ENCODE measurements at places on chromosomes 7 and 10.
A peak's percentile ranks its signal among the peaks of the same experiment; 100 is the strongest.

DNA sequence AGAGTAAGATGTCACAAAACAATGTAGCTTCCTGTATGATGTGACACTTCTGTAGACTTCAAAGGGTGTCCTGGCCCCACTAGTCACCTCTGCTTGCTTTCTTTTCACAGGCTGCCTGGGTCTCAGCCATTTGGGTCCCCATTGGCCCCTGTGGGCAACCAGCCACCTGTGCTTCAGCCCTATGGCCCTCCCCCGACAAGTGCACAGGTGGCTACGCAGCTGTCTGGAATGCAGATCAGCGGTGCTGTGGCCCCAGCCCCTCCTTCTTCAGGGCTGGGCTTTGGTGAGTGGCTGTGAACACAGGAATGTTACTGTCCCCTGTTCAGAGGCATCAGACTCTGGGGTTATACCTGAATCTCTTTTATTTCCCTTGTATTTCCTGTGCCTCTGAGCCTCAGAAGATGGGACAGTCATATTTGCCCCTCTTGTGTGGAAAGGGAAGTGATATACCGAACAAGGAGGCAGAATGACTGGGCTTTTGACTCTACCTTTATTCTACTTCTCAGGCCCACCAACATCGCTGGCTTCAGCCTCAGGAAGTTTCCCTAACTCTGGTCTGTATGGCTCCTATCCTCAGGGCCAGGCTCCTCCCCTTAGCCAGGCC, 15.4 kb downstream of the SEC24C start:
- peak; percentile 67 for DNase-seq

- no peak for DNase-seq
These were observed 25.1 kb downstream of the CRHR2 start for GRCh38 chr7:30657131-30657530.

- peak; percentile 8 for DNase-seq
These were observed 2.8 kb downstream of the HOXA10 start for GRCh38 chr7:27171325-27171636.

DNA sequence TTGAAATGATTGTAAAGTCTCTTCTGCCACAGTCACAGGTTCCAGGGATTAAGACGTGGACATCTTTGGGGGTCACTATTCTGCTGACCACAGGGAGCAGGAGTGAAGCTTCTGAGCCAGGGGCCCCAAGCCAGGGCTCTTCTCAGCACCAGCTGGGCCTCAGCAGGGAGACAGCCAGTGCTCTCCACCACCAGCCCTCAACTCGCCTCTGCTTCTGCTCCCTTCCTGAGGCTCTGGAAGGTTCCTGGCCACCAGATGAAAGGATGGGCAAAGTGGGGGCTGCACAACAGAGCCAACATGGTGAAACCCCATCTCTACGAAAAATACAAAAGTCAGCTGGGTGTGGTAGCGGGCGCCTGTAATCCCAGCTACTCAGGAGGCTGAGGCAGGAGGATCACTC, 11.2 kb upstream of the CRYGN start:
- no peak for DNase-seq

DNA sequence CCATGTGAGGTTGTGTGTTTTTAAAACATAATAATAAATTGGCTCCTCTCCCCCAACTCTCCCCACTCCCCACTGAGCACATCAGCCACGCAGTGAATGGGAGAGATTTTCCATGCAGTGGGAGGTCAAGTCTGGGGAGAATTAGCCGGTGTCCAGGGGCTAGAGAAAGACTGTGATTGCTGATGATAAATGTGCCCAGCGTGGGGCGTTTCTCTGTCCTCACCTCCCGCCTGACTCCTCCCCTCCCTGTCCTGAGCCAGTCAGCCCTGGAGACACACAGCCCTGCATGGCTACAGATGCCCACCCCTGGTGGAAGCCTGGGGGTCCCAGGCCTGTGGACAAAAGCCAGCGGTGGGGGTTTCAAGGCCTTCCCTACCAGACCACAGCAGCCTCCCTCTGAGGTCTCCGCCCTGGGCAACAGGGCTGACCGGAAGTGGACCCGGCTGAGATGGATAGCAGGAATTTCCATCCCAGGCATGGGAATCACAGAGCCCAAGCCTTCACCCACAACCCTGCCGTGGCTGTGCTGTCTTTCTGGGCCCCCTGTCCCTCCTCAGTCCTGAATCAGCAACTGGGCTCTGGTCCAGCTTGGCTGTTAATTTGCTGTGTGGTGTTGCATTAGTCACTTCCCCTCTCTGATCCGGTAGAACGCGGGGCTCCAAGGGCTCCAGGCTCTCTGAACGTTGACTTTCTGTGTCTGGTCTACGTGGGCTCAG, 46.8 kb upstream of the SLC29A3 start:
- DNase-seq = no peak

- DNase-seq = no peak
These were observed 30.9 kb downstream of the SCIN start for GRCh38 chr7:12601302-12601869.

DNA sequence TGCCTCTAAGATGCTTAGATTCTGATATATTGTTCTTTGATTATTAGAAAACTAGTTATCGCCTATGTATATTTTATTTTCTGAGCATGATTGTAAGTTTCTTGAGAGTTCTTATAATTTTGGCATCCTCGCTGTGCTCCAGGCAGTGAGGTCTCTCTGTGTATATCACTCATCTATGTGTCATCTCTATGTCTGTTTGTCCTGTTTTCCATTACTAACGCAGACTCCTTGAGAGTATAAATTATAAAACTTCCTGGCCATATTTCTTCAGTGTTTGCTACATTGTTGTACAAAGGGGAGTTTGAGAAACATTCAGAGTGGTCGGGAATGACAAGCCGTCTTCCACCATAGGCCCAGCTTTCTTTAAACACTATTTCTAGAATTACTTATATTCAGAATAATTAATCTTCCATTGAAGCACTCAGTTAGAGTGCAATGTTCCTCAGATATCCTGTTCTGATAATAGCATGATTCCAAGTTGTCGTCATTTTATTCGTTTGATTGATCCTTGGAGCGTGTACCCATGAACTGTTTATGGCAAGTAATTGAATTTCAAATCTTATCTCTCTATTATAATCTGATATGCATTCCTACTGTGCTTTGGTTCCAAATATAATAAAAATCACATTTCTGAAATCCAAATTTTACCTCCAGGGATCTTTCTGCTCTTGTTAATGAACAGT, 206.6 kb downstream of the BAMBI start:
- no peak for DNase-seq

DNA sequence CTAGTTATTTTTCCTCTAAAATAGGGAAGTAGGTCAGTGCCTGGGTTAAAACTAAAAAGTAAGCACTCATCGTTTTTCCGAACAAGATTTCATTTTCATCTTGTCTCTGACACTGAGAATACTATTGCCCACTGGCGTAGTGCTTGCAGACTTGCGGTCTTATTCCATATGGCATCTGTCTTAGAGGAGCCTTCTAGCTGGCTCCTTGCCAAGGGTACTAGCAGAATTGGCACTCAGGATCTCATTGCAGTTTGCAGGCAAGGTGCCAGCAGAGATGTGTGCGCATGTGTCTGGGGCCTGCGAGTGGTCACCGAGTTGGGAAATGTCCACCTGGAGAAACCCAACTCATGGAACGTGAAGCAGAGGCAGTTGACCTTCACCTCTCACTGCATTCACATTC, 143.4 kb downstream of the CELF2 start:
- no peak for DNase-seq

DNA sequence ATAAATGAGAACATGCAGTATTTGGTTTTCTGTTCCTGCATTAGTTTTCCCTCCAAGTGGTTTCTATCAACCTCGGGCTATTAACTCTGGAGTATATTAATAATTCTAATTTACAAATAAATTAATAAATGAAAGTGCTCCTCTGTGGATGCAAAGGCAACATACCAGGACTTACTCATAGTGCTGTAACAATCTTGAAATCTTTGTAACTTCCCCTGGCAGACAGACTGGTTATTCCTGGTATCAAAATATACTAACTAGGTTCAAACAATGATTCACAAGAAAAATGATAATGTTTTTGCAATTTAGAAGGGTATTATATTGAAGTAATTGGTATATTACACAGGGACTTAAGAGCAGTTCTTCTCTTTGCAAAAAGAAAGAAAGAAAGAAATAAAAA, 177.2 kb downstream of the FANK1 start:
- no peak for DNase-seq

DNA sequence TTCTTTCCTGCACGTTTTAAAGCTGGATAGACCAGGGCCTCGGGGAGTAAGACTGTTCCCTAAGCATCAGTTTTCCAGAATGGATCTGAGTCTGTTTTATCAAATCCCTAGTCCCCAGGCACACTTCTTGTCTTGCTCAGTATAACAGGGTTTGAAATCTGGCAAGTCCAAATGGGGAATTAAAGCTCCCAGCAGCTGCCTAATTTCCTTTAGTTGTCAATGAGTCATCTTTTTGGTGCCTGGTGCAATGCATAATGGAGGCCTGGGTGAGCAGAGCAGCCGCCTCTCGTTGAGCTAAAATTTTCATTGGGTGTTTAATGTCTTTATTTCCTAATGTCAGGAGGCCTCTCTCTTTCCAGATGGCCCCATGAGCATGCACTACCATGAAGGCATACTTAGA, 87.9 kb downstream of the STRA8 start:
- DNase-seq = no peak

- DNase-seq = peak; percentile 70
These were observed 176.1 kb upstream of the KLF6 start for GRCh38 chr10:3961082-3961481.

DNA sequence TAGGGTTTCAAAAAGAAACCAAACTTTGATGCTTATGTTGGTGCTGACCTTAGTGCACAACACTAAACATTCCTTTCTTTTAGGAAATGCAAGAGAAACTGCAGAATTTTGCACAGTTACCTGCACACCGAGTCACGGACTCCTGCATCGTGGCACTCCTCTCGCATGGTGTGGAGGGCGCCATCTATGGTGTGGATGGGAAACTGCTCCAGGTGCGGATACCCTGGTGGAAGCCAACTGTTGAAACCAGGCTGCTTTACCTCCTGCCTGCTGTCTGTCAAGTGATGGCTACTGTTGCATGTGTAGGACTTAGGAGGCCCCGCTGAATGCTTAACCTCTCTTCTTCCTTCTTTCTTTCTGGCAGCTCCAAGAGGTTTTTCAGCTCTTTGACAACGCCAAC, 11.7 kb downstream of the CASP2 start:
- DNase-seq = peak; percentile 68

- DNase-seq = no peak
These were observed 115.1 kb downstream of the SVIL start for GRCh38 chr10:29519659-29520058.

DNA sequence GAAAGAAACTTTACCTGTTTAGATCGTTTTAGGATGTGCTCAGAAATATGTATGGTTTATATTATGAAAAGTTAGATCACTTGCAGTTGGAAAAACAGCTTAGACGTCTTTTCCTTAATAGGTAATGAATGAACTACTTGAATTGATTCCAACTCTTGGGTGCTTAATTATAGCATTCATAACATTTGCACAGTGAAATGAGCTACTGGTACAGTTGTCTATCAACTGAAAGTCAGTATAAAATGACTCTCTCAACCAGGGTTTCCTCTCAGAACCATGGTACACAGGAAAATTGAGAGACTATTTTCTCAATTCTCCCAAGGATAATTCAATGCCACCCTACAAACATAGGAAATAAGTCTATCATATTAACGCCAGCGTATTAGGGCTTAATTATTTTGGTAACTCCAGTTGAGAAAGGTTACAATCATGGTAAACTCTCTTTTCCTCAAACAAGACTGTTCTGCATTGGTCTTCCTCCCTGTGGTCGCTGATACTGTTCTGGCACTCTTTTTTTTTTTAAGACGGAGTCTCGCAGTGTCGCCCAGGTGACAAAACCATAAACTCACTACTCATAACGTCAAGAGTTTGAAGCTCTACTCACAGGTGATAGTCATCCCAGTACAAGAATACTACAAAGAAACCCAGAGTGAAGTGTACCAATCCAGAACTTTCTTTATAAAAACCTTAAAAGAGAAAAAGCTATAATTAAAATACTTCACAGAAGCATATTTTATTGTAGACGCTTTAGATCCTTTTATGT, 2.0 kb downstream of the ANLN start:
- DNase-seq = peak; percentile 29

GRCh38 chr7:85102813-85103350, 84.0 kb downstream of the SEMA3D start:
- DNase-seq = no peak

- DNase-seq = peak; percentile 0
These were observed 2.8 kb downstream of the CALML3 start for GRCh38 chr10:5527332-5528200.

GRCh38 chr7:139981511-139981895, 81.2 kb downstream of the PARP12 start:
- no peak for DNase-seq

DNA sequence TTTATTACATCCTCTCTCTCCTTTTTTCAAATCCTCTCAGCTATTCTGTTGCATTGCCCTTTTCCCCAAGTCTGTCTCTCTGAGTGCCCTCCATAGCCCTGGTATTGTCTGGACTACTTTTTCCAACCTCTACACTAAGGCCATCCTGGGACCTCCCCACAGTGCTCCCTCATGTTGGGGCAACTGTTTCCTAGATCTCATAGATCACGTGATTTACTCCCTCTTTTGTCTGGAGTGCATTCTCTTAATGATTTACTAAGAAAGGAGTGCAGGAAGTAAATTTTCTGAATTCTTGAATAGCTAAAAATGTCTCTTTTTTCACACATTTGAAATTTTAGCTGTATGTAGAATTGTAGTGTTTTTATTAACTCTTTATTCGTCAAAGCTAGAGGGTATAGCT, 217.0 kb downstream of the PAXIP1 start:
- DNase-seq = no peak

DNA sequence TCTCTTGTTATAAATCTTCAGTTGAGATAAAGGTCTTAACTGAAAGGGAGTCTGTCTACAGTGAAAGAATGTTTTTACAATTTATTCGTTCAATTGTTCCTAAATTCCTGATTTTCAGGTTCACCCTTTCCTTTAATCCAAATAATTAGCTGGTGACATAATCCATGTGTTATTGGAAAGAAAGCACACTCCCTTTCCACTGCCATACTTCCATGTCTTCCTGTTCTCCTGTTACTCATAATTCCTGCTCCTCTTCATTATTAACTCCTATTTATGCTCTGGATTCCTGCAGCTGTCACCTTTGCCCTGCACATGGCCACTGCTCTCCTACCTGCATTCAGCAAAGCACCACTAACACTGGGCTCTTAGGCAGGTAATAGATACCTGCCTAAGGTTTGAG, 40.0 kb upstream of the FAM3C start:
- no peak for DNase-seq

- DNase-seq = no peak
These were observed 57.0 kb upstream of the DNAJB6 start for GRCh38 chr7:157279741-157280215.

DNA sequence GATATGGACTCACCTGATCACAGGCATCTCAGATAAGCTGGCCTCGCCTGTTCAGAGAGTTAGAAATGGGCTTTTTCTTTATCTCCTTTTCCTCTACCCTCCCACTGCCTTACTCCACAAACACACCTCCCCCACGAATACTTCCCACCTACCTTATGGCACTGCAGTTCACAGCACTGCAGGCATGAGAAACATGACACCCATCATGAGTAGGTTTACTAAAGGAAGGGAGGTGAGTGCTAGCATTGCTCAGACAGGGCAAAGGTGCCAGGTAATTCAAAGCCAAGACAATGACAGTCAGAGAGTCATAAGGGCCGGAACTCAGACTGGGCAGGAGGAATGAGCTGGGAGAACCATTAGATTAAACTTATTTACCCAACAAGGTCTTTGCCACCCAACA, 220.6 kb downstream of the FAM107B start:
- no peak for DNase-seq
